ENCODE measurements at places on chromosomes 7 and 10. TPM values are rescaled to one million over a fixed set of nuclear protein-coding genes. Genes with fewer than 3 reads are reported as not detected.

The COBL gene
- not detected for total RNA-seq

The MYH16 gene
- total RNA-seq: not detected

The CFAP58 gene
- total RNA-seq: 0.38 TPM

The IGFBP3 gene
- 1.7 TPM for total RNA-seq

The TRIM56 gene
- total RNA-seq: 54.8 TPM

The PRKG1 gene
- total RNA-seq: 0.10 TPM

The STEAP4 gene
- not detected for total RNA-seq

The HIPK2 gene
- total RNA-seq: 245 TPM

DNA sequence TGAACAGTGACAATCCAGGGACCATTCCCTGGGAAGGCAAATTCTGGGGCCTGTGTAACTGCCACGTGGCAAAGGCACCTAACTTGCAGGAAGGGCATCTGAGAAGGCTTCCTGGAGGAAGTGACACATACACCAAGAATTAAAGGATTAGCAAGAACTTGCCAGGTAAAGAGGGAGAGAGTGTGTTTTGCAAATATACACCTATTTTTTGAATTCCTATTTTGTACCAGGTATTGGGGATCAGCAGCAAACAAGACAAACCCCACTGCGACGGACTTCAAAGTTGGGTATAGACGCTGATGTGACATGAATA is 206.5 kb upstream of the ZMIZ1 start:
- no peak for DNase-seq

GRCh38 chr10:63579371-63580014 is 58.3 kb downstream of the REEP3 start:
- no peak for DNase-seq

DNA sequence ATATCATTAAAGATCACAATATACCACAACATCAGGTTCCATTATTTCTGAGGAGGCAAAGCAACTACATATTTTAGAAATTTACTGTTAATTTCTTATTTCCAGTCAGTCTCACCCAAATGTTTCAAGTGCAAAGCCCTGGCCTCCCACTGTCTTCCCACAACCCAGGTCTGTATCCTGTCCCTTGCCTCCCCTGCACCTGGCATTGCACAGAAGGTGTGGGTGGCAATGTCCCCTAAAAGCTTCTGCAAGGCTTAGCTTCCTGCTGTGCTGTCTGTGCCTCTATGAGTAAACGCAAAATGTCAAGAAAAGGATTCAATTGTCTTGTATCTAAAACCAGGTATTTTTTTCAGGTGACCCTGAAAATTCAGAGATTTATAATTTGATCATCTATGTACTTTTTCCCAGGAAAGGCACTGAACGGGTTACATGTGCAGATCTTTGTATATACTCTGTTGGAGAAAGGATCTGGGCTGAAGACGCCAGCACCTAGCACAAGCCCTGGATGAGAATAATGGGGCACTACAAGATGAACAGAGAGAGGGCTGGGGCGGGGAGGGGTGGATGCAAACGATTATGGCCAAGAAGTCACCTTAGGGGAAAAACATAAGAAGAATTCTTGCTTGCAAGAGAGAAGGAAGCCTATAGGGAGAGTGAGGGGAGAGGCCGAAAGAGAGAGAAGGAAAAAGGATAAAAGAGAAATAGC is 3.1 kb upstream of the ANTXRL start:
- DNase-seq: no peak

DNA sequence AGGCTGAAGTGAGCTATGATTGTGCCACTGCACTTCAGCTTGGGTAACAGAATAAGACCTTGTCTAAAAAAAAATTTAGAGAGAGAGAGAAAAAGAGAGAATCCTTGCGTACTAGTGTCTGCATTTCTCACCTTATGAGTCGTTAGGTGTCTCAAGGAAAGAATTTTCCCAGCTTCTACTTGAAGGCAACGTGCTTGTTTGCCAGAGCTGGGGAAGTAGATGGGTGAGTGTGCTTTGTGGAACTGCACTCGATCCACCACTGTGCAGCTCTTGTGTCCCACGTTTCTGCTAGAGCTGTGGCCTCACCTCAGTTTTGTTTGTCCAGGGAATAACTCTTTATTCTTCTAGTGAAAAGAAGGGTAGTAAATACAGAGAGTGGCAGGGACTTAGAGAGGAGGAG is 38.9 kb downstream of the HDAC9 start:
- no peak for DNase-seq

DNA sequence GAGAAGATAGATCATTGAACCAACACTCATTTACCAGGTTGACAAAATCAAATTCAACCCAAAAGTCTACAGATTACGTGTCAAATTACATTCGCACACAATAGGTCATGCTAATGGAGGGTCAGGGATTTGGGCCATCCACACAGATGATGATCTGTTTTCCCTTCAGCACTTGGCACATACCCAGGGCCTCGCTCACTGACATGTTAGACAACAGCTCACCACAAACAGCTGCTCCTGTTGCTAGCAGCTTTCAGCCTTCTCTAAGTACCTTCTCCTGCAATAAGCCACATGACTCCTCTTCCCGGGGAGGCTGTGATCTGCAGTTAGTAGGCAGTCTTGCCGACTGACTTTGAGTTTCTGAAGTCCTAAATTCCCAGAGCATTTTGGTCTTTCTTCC is 18.4 kb downstream of the NKX2-3 start:
- DNase-seq: no peak

- DNase-seq: no peak
Measured at GRCh38 chr7:50589364-50589763, 24.2 kb upstream of the DDC start.

GRCh38 chr7:88204525-88205110 is 15.2 kb downstream of the SRI start:
- DNase-seq: no peak

GRCh38 chr7:36348771-36349170 is 40.9 kb upstream of the ANLN start:
- no peak for DNase-seq

GRCh38 chr10:15763006-15763405 is 43.3 kb upstream of the ITGA8 start:
- no peak for DNase-seq

DNA sequence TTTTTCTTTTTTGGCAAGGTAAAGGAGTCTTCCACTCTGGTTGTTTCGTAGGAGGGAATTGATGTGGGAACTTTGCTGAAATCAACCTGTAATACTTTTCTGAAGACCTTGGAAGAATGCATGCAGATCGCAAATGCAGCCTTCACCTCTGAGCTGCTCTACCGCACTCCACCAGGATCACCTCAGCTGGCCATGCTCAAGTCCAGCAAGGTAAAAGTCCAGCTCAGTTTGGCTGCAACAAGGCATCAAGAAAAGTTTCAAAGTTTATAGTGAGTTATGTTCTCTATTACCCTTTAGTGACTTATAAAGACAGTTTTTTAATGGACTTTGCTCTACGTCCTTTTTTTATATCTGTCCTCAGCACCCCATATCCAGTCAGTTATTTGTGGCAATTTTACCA is 21.0 kb downstream of the PLEKHA8 start:
- DNase-seq: no peak

GRCh38 chr10:19848226-19848985 is 32.2 kb downstream of the PLXDC2 start:
- DNase-seq: no peak

GRCh38 chr10:119135513-119135881 is 30.0 kb downstream of the SFXN4 start:
- peak; percentile 83 for DNase-seq

DNA sequence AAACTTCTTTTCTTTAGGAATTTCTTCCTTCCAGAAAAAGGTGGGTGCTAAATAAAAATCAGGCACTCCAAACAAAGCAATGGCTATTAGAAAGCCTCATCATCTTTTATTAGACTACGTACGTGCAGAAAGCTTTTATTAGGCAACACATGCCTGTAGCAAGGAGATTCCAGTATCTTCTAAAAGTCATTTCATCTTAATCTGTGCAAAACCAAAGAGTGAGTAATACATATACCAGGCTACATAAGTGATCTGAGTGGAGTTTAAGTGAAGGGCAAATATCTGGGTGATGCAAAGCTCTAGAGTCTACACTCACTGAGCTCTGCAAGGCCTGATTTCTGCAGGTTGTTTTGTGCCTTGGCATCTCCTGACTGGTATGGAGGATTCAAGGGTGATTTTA is 231.7 kb downstream of the ELMO1 start:
- DNase-seq: no peak

DNA sequence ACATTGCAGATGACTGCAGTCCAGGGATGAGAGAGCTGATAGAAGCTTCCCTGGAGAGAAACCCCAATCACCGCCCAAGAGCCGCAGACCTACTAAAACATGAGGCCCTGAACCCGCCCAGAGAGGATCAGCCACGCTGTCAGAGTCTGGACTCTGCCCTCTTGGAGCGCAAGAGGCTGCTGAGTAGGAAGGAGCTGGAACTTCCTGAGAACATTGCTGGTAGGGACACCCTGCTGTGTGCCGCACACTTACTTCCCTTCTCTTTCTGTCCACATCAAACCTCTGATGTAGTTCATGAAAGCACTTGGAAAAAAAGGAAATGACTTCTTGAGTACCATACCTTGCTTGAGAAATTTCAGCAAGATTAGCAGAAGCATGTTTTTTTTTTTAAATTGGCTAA is 25.3 kb downstream of the MAP3K8 start:
- DNase-seq: no peak

GRCh38 chr10:67936416-67936815 is 52.0 kb downstream of the SIRT1 start:
- no peak for DNase-seq

DNA sequence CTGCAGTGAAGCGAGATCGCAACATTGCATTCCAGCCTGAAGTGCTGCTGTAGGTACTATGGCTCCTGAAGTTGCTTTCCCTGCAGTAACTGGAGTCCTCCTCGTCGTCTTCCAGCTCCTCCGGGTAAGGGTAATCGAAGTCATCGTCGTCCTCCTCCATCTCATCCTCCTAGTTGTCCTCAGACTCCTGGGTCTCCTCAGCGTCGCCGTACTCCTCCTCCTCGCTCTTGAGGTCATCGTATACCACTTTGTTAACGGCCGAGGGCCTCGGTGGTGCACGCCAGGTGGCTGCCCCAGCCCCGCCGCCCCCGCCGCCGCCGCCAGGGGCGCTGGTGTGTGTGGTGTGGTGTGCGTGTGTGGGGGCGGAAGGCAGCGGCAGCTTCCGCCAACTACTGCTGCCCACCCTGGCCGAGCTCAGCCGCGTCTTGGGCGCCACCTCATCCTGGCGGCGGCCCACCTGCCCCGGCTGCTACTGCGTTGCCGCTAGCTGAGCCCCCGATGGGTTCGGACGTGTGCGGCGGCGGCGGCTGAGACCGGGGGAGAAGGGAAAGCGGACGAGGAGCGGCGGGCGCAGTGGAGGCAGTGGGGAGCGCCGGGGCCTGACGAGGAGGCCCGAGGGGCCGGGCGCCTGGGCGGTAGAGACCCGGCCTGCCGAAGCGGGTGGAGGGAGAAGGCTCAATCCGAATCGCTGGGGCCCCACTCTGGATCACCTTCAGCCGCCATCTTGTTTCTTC is 11.8 kb upstream of the ACBD5 start:
- peak; percentile 87 for DNase-seq

DNA sequence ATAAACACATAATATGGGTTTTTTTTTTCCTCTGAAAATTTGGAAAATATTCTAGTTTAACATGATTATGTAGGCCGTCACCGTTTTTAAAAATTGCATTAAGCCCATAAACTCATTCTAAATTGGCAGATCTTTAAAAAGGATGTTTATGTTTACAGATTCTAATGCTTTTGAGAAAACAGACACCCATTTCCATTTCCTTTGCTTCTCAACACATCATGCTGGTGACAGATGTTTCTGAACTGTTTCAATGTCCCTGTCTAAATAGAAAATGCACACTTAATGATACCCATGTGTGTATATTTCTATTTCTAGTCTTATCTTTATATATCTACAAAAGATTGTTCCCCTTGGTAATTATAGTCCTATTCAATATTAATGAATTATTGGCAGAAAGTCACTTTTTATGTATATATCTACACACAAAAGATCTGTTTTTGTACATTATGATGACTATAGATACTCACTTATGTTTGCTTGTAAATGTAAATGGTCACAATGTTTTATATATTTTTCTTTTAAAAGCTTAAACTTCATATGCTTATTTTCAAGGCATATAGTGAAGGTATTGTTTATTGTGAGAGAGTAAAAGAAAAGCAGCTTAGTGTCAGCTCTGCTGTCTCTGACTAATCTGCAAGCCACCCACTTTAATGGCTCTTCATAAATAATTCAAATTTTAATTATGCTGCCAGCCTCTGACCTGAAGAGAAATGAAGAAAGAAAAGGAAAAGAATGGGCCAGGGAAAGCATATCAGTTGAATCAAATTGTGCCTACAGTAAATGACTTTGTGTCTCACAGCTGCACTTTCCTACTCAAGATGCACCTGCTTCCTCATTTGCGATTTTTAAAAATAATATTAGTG is 179.4 kb downstream of the CACNA2D1 start:
- no peak for DNase-seq

- DNase-seq: peak; percentile 92
Measured at GRCh38 chr10:73413528-73414229, at the start of gene ANXA7. Gene ANXA7 (minus strand): TSS chr10:73414058. CDS start chr10:73400856, 13,202 bp downstream.

DNA sequence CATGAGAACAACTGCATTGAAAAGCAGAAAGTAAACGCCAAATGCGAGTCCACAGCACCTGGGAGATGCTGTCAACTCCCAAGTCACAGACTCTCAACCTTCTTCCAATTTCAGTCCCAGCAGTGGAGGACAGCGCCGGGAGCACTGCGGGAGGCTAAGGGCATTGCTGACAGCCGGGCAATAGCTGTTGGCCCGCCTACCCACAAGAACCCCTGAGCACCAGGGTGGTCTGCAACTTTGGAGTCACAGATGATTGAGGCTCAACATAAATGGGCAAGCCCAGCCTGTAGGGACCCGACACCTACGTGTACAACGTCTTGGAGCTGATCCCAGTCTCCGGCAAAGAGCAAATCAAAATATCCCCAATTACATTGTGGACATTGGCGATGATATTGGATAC is 262.9 kb downstream of the TCERG1L start:
- DNase-seq: no peak

DNA sequence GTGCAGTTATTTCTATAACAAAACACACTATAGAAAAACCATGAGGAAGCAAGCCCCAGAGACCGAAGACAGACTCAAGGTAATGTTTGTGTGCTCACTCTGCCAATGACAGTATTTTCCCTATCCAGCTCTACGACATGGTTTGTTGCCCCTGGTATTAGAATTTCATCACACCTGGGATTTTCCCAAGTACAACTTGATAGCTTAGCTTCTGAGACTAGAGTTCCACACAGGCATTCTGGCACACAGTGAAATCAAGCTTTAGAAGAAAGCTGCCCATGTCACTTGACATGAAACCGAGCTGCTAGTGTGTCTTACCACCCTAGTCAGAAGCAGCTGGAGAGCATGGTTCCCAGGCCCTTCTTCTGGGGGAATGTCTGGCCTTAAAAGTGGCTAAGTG is 44.1 kb upstream of the AKR1E2 start:
- no peak for DNase-seq

DNA sequence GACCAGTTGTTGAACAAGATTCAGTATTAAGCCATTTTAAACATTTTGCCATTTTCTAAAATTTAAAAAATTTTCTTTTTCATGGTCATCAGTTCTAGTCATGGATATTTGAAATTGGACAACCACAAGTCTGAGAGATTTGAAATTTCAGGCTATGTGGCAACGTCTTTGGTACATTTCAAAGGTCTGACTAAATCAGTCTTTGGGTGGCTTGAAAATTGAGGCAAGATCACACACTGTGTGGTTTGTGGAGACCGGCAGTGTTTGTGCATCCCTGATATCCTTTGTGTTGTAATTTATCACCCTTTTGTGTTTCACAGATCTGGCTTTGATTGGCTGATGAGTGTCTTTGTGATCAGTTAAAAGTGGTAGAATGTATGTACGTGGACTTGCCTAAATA is 35.7 kb downstream of the CCAR1 start:
- no peak for DNase-seq

Data from natural killer cell treated with Interleukin-12 subunit alpha and Interleukin-12 subunit beta and Interleukin-15 and Interleukin-18, amount 100 ng/mL, for 72 hours (primary cell).